Pericardium fibroblast (primary cell): ENCODE measurements at places on chromosomes 2 and 18. TPM values are rescaled to one million over a fixed set of nuclear protein-coding genes. Genes with fewer than 3 reads are reported as not detected.

KCTD1 gene
- 4.2 and 27.0 TPM in 2 replicates for total RNA-seq

UGT1A8 gene
- total RNA-seq, result not detected in 2 replicates

POTEJ gene
- not detected in 2 replicates for total RNA-seq

FAM161A gene
- 0.70 and 2.3 TPM in 2 replicates for total RNA-seq

GULP1 gene
- 12.6 and 32.7 TPM in 2 replicates for total RNA-seq

C1GALT1C1L gene
- total RNA-seq, result 0.09 and 1.4 TPM in 2 replicates

RTTN gene
- 2.6 and 4.1 TPM in 2 replicates for total RNA-seq
